ENCODE measurements at places on chromosomes 16 and 17.

DNA sequence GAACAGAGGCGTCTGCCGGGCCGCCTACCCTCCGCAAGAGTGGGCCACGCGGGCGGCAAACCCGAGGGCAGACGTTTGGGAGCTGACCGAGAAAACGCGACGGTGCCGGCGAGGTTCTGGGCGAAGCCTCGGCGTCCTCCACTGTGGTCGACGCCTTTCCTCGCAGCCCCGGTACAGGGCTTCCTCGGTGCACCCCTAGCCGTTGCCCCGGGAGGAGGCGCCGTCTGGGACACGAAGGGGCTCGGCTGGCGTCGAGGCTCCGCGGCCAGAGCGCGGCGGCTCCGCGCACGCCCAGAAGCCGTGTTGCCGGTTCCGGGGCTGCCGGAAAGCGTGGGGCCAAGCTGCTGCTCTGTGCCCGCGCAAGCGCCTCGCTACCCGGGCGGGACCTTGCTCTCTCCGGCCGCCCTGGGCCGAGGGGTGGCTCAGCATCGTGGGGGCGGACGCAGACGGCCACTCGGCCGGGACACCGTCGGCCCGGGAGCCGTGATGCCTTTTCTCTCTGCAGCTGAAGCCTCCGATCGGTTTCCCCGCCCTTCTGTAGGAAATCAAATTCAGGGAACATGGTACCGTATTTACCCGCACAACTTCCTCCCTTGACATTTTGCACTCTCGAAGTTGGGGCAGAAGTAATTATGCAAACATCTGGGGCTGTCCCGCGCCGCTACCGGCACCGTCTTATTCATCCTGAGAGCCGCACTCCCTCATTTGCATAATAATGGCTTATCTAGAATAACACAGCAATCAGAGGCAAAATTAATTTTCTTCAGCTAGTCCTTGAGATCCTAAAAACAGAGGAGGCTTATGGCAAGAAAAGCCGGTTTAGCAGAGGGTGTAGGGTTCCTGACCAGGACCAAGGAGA lies 7.3 kb upstream of the CBX8 start:
- H3K27ac ChIP-seq = no peak overlapping the region
- no peaks in the 10 kb centered on the region for H3K36me3 ChIP-seq
- H3K27me3 ChIP-seq = peaks cover 98% of the 10 kb centered on the region
- peaks cover 92% of the 10 kb centered on the region for H3K4me1 ChIP-seq
- peak; percentile 86 for DNase-seq
- H3K4me3 ChIP-seq = no peak overlapping the region

DNA sequence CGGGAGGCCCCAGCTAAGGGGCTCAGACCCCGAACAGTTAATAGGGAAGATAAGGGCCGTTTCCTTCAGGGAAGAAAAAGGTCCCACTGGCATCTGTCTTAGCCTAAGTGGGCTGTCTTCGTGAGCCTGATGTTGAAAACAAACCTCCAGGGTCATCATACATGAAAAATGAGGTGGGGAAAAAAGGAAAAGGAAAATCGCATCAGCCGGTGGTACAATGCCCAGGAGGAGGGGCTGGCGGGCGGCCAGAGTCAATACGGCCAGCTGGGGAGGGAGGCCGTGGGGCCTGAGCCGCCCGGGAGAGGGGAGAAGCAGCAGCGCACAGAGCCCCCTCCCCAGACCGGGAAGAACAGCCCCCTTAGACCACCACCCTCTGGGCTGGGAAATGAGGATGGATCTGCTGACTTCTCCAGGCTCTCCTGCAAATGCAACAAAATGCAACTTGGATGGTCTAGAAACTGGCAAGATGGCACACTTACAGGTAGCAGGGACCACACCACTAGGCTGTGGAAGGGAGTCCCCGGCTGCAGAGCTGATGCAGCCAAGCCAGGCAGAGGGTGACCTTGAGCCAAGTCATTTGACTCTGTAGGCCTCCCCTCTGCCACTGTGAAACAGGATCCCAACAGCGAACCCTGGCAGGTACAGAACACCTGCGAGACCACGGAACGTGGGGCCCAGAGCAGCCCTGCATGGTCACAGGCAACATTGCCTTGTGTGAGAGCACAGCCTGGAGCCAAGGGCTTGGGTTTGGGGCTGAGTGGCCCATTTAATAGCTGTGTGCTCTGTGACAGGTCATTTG lies 448.5 kb downstream of the SOX9 start:
- no peaks in the 10 kb centered on the region for H3K4me1 ChIP-seq
- H3K27ac ChIP-seq = no peak overlapping the region
- no peak overlapping the region for H3K4me3 ChIP-seq

DNA sequence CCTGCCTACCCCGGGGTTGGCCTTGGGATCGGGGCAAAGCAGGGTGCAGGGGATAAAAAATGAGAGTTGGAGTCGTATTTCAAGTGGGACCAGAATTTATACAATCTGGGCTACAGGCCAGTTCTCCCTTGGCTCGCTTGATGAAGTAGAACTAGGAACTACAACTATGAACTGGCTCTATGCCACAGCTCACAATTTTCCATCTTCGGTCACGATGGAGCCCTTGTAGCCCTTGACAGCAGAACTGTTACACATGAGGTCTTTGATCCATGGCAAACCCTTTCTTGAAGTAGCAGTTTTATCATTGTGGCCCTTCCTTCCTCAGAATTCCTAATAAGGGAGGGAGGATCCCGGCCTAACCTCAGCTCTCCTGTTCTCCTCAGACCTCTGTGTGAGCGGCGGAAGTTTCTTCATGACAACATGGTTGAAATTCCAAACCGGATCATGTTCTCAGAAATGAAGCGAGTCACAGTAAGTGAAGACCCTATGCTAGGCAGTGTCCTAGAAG lies 17.1 kb downstream of the LIG3 start:
- DNase-seq = no peak
- no peaks in the 10 kb centered on the region for H3K4me1 ChIP-seq
- no peak overlapping the region for H3K4me3 ChIP-seq
- peaks cover 40% of the 10 kb centered on the region for H3K36me3 ChIP-seq
- H3K27me3 ChIP-seq = no peaks in the 10 kb centered on the region

DNA sequence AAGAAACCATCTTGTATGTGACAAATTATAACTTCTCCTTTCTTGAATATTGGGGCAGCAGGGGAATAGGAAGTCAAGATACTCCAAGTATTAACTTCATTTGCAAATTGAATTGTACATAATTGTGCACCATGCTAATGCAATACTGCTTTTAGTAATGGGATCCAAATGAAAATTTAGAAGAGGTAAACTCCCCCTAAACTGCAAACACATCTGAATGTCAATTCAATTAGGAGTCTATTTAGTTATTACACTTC lies 4.5 kb downstream of the STAT5B start:
- H3K27me3 ChIP-seq = no peaks in the 10 kb centered on the region
- no peaks in the 10 kb centered on the region for H3K36me3 ChIP-seq
- no peak overlapping the region for H3K4me3 ChIP-seq
- peaks cover 41% of the 10 kb centered on the region for H3K4me1 ChIP-seq

Data from B cell (primary cell).